HT1080 (cell line): ENCODE measurements at places on chromosomes 6 and 20. TPM values are rescaled to one million over a fixed set of nuclear protein-coding genes. Genes with fewer than 3 reads are reported as not detected.

The PIM1 gene
- 9.3 and 10.9 TPM in 2 replicates for total RNA-seq

The C2 gene
- total RNA-seq = 0.13 TPM in 1 of 2 replicates, not detected in the other

- no peak for DNase-seq
Observed at GRCh38 chr6:2429032-2429431, 183.6 kb upstream of the GMDS start.

DNA sequence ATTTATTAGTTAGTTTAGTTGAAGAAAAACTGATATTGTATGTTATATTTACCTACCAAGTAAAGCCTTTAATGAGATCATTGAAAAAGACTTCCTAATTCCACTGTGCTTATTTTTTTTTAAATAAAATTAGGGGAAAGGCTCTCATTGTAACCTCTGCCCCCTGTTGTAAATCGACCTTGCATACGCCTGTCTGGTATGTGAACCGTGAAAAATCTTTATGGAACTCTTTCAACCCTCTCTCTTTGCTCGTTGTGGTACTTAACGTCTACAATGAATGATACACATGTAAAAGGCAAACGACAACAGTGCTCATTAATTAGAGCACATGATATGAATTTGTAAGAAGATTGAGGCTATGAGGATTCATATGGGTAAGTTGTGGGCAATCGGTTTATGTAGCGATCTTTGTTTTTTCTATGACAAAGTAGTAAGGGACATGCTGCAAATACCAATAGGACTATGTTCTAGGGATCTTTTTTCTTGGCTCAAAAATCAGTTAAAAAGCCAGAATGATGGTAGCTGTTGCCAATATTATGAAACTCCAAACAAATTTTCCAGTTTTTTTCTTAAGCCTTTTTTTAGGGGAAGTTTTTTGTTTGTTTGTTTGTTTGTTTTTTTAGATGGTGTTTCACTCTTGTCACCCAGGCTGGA is 119.0 kb upstream of the MCHR2 start:
- no peak for DNase-seq

DNA sequence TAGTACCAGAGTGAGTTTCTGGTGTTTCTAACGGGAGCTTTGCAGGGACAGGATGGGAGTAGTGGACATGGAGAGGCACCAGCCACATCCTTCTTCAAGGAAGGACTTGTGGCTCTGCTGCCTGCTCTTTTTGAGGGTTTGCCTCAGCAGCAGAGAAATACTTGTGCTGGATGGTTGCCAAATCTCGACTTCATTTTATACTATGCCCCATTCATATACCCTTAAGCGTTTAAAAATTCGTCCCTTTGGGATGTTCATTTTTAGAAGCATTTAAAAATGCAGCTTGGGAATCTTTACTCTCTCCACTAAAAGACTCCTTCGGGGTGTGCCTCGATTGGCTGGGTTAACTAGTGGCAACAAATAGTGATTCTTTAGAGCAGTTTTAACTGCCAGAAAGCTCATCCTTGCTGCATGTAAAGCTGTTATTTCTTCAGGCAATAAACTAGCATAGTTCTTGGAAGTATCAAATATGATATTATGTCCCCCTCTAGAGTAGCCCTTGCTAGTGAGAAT is 126.5 kb upstream of the B3GAT2 start:
- no peak for DNase-seq

- DNase-seq = peak; percentile 0
Observed at GRCh38 chr6:379410-380181, 12.0 kb upstream of the IRF4 start.

DNA sequence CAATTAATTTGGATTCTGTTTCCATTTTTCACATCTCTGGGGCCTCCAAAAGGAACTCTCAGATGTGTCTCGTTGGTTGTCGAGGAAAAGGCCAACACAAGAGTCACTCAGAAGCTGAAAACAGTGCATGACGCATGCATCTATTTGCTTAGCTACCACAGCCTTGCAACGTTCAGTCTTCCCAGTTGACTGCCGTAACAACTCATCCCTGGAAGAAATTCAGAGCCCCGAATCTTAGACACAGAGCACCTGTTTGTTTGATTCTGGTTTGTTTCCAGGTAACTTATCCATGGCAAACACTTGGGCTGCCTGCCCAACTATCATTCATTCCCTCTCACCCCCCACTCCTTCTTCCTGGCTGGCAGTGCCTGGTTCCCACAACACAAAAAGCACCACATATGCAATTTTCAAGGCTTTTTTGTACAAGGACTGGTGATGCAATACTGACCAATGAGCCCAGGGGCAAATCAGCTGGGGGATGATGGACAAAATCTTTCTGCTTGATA is 60.5 kb downstream of the ZMYND8 start:
- no peak for DNase-seq

- DNase-seq = no peak
Observed at GRCh38 chr6:15342114-15342513, 96.2 kb downstream of the JARID2 start.

- DNase-seq = no peak
Observed at GRCh38 chr20:51801823-51802123, 548 bp downstream of the SALL4 start.

The TMEM74B gene
- 0.29 and 0.50 TPM in 2 replicates for total RNA-seq

- DNase-seq = no peak
Observed at GRCh38 chr20:59075934-59076508, 33.4 kb upstream of the PRELID3B start.

GRCh38 chr6:7424967-7425807 is 35.6 kb downstream of the RIOK1 start:
- peak; percentile 37 for DNase-seq

- no peak for DNase-seq
Observed at GRCh38 chr6:39821046-39821740, 29.0 kb downstream of the DAAM2 start.

The ZBTB9 gene
- total RNA-seq = 8.2 and 8.4 TPM in 2 replicates

DNA sequence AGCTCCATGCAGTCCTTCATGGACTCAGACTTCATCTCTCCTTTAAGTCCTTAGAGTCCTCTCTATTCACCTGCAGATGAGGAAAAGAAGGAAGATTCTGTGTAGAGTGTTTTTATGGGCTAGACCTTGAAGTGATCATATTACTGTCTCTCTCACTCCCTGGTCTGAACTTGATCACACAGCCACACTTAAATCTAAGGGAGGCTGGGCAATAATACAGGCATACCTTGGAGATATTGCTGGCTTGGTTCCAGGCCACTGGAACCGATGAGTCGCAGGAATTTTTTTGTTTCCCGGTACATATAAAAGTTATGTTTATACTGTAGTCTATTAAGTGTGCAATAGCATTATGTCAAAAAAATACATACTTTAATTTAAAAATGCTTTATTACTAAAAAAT is 59.2 kb upstream of the FOXO3 start:
- peak; percentile 40 for DNase-seq

- DNase-seq = peak; percentile 29
Observed at GRCh38 chr6:134925800-134926199, 24.1 kb downstream of the ALDH8A1 start.

The CAPN11 gene
- not detected in 2 replicates for total RNA-seq

DNA sequence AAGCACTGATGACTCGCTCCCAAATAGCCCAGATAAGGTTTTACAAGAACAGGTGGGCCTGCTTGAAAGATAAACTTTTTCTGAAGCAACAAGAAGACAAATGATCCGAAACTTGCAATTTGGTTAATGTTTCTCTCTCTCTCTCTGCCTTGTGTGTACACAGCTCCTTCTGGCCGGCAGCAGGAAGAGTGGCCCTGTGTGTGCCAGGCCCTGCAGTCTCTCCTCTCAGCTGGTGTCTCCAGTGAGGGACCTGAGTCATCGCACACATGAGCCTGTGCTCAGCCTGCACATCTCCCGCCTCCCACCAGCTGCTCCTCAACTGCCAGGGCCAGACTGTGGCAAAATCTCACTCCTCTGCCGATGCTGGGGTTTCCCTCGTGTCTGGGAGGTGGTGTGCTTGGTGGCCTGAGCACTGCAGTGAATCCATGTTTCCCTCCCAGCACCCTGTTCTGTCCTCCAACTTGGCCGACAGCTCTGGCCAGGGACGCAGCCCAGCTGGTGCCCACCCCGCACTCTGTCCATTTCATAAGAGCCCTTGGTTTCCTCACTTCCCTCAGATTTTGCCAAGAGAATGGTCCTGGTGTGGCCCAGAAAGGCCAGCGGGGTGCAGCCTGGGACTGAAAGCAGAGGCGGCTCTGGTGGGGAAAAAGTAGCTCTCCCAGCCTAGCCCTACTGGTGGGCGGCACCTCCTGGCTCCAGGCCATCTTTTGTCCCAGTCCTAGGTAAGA is 49.4 kb downstream of the ERMARD start:
- peak; percentile 76 for DNase-seq

DNA sequence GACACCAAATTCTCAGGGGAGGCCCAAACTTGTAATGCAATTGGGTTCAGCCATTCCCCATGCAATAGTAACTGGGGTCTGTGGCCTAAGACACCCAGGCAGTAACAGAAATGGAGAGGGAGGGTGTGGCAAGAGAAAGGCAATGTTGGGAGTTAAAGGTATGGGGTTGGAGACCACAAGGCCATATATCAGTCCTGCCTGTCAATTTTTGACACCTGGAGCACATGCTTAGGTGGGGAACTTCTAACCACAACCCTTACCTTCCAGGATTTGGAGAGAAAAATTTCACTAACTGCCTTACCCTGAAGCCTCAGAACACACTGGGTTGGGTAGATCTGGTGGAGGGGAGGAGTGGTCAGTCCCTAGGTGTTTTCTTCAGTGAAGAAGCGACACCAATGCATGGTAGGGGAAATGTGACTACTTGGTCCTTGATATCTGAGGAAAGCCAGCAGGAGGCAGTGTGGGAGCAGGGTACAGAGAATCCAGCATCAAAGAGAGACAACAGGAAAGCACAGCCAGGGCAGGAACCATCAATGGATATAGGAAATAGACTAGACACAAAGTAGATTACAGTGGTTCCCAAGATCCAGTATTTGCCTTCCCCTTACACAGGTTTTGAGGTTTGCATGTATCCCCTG is 6.8 kb upstream of the USP49 start:
- DNase-seq = peak; percentile 32

- no peak for DNase-seq
Observed at GRCh38 chr6:72216222-72217068, 330.1 kb downstream of the RIMS1 start.

GRCh38 chr6:35015476-35015875 is 125.7 kb downstream of the TCP11 start:
- no peak for DNase-seq

GRCh38 chr20:50366270-50367103 is 143.7 kb upstream of the PTPN1 start:
- peak; percentile 51 for DNase-seq

DNA sequence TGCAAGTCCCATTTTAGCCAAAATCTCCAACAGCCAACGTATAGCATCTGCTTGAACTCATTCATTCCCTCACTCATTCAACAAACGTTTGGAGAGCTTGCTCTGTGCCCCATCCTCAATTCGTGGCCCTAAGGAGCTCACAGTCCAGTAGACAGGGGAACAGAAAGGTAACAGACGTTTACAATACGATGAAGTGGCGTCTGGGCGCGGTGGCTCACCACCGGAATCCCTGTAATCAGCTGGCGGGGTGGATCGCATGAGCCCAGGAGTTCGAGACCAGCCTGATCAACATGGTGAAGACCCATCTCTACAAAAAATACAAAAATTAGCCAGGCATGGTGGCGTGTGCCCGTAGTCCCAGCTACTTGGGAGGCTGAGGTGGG is 790 bp upstream of the E2F1 start:
- no peak for DNase-seq

GRCh38 chr6:163422550-163422949 is 8.0 kb downstream of the QKI start:
- no peak for DNase-seq

The TBXT gene
- not detected in 2 replicates for total RNA-seq

- no peak for DNase-seq
Observed at GRCh38 chr6:11027565-11028110, 16.5 kb downstream of the ELOVL2 start.

GRCh38 chr20:50348096-50348495 is 157.5 kb downstream of the CEBPB start:
- no peak for DNase-seq

DNA sequence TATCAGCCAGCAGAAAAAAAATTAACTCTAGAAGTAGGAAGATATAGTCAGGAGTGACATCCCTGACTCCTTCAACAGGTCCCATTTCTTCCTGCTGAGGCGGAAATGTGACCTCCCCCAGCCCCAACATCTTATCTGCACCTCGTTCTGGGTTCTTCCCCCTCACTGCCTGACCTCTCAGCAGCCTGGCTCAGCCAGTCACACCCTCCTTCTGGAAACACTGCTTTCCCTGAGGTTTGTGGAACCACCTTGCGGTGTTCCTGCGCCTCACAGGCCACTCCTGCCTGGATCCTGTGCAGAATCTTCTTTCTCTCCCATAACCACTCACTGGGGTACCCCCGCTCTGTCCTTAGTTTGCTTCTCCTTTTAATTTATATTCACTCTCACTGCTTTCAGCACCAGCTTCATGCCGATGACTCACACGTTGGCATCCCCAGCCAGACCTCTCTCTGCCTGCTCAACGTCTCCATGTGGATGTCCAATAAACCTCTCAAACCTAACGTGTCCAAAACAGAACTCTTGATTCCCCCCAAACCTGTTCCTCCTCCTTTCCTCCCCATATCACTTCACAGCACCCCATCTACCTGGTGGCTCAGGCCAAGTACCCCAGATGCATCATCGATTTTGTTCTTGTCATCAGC is 222.8 kb upstream of the PLN start:
- peak; percentile 61 for DNase-seq

The SNX9 gene
- 18.9 and 24.2 TPM in 2 replicates for total RNA-seq

DNA sequence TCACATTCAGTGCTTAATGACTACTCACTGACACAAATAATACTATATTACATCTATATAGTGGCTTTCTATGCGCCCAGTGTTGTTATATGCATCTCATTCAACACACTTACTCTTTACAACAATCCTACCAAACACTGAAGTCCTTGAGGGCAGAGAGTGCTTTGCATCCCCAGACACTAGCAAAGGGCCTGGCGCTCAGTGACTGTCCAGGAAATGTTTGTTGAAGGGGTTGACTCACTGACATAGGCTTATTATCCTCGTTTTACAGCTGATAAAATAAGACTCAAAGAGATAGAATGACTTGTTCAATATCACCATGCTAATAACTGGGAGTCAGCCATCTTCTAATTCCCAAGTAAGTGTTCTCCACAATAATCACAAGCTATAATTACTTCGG is 163.3 kb downstream of the ARHGAP18 start:
- DNase-seq = peak; percentile 4

The DACT2 gene
- total RNA-seq = not detected in 2 replicates

DNA sequence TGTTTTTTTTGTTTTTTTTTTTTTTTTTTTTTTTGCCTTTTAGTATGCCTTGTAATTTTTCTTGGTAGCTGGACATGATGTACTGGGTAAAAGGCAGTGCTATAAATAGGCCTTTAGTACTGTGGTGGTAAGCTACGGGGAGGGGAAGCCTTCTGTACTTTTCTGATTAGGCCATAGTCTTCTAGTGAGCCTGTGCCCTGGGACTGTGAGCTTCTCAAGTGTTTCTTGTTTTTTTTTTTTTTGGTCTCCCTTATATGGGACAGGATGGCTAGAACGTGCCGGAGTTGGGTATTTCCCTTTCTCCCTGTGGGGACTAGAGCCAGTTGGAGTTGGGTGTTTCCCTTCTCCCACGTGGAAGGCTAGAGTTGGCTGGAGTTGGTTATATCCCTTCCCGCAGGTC is 59.4 kb upstream of the PRELID3B start:
- no peak for DNase-seq
